HAP-1 (cell line): ENCODE measurements at places on chromosomes 11 and 22.

DNA sequence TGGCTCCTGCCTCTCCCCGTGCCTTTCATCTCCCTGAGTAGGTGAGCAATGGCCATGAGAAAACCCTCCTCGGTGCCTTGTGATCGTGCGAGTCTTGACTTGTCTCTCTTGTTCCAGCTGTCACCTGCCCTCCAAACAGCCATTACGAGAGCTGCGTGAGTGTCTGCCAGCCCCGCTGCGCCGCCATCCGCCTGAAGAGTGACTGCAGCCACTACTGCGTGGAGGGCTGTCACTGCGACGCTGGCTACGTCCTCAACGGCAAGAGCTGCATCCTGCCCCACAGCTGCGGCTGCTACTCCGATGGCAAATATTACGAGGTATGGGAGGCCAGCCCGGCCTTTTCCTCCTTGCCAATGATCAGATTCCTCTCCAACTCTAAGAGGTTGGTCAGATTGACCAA lies 51.7 kb downstream of the TECTA start:
- DNase-seq, result no peak

DNA sequence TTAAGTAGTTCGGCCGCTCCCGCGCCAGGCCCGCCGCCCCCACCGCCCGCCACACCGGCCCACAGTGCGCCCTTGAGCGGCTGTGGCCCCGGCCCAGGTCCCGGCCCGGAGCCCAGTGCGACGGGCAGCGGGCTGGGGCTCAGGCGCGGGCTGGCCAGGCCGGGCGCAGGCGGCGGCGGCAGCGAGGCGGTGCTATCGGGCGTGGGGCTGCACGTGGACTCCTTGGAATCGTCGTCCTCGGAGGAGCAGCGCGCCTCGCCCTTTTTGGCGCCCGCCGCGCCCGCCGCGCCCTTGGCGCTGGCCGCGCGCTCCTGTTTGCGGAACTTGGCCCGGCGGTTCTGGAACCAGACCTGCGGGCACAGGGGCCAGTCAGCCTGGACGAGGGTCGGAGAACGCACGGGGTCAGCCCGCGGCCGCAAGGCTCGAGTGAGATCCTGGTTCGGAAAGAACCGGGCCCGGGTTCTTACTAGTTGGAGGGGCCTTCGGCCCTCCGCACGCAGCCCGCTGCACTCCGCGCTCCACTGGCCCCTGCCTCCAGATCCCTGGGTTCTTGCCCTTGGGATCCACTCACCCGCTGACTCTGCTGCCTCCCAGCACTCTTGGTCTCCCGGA lies 4.0 kb downstream of the PHOX2A start:
- no peak for DNase-seq

DNA sequence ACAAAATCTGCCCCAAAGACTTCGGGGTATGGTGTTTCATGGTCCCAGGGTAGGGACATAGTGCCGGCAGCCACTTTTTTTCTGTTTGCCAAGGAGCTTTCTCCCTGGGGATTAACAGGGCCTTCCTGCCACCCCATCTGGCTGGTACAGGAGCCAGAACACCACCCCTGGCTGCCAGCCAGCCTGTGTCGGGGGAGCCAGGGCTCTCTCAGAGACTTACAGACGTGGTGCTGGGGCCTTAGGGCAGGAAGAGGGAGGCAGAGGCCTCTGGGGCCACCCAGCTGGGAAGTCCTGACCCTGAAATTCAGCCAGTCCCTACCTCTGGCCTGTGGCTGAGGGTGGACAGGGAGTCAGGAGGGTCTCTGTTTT lies 52.4 kb upstream of the CDON start:
- no peak for DNase-seq

- peak; percentile 67 for DNase-seq
Observed at GRCh38 chr11:87290304-87290922, 252.7 kb downstream of the TMEM135 start.
